Amygdala (tissue), 56 donors: ENCODE measurements at places on chromosomes 12 and 14.

DNA sequence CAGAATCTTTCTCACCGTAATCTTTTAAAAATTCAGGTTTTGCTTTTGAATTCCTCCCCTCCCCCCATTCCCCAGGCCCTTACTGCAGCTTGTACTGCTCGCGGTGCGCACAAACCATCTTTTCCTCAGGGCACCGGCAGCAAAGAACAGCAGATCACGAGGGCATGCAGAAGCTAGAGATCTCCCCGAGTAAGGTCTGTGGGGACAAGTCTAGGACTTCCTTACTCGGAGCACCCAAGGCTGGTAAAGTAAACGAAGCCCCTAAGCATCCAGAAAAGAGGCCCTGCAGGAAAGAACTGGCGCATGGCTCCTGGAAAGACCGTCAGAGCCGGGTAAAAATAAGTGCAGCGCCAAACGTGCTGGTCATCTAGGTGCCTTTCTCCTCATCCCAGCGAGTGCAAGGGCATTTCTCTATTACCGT, 727 bp downstream of the LDHB start:
- DNase-seq: no peak

GRCh38 chr12:31280183-31280582, 45.8 kb downstream of the SINHCAF start:
- DNase-seq: no peak

DNA sequence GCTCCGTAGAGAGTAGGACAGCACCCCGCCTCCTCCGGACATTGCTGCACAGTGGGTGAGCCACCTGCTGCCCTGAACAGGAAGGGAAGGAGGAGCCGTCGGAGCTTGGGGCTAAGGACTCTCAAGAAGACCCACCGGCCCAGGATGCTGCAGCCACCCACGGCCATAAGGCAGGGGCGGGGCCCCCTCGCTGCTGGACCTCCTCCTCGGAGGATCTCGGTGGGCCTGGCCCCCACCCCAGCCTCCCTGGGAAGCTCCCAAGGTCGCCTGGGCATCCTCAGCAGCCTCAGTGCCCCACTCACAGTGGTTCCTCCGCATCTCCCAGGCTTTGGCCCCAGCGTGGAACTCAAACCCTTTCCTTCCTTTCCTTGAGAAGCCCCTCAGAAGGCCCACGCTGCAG, 68.6 kb upstream of the DIO3 start:
- no peak for DNase-seq

GRCh38 chr12:98229540-98229924, 285.9 kb upstream of the TMPO start:
- DNase-seq: no peak

DNA sequence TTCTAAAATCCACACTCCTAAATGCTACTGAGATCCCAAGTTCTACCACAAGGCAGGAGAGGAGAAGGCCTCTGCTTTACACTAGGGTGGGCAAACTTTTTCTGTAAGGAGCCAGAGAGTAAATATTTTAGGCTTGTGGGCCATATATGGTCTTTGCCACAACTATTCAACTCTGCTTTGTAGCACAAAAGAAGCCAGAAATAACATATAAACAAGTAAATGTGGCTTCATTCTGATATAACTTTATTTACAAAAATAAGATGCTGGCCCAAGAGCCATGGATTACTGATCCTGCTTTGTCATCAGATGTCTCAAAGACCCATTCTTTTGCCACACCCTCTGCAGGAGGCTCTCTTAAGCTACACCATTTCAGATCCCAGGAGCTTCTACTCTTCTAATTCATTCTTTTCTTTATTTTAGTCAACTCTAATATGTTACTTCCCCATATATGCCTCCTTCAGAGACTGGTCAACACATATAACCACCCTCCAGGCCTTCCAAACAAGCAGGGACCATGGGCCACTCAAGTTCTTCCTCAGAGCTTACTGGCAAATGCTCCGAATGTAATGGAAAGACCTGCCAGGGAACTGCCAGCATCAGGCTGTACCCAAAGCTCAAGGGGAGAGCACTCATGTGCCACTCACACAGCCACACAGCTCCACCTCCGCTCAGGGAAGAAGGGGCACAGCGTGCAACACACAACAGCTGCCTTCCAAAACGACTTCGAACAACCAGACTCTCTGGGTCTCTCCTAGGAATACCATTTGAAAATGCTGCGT, 15.6 kb downstream of the APPL2 start:
- DNase-seq: no peak

DNA sequence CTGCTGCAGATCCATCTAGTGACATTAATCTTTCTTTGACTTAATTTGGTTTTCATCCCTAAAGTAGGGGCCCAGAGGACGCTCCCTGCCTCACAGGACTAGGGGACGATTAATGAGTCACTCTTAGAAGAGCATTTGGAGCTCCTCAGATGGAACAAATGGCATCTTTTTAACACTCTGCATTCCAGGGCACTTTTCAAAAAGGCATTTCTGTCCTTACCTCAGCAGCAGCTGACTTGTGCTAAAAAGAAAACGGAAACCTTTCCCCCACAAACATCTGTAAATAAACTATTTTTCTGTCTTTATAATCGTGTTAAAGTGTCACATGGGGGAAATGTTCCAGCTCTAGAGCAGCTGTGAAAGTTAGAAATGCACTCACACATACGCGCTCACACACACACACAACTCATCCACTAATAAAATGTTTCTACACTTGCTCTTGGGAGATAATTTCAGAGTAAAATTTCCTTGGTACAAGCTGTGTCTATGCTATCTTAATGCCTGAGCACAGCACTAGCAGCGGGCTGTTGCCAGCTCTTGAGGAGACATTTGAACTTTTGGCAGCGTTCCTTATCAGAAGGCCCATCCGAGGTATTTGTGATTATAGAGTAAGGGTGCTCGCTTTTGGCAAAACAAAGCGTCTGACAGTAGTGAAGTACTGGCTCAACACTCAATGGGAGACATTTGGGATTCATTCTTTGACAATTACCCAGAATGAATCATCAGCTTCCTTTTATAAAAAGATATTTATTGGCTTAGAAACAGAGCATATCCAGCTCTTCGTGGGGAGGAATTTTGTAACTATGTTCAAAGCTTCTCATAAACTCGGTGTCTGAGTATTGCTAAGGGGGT, 141.3 kb downstream of the PLXNC1 start:
- DNase-seq: no peak

GRCh38 chr12:92185052-92185451, 39.4 kb upstream of the BTG1 start:
- no peak for DNase-seq

DNA sequence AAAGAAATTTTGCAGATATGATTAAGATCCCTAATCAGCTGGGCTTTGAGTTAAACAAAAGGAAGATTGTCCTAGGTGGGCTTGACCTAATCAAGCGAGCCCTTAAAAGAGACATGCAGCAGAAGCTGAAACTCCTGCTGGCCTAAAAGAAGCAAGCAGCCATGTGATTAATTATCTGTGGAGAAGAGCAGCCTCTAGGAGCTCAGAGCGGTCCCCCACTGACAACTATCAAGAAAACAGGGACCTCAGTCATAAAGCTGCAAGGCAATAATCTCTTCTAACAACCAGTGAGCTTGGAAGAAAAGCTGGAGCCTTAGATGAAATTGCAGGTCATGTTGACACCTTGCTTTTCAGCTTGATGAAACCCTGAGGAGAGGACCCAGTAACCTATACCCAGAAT, 288.9 kb upstream of the CLEC14A start:
- DNase-seq: no peak

DNA sequence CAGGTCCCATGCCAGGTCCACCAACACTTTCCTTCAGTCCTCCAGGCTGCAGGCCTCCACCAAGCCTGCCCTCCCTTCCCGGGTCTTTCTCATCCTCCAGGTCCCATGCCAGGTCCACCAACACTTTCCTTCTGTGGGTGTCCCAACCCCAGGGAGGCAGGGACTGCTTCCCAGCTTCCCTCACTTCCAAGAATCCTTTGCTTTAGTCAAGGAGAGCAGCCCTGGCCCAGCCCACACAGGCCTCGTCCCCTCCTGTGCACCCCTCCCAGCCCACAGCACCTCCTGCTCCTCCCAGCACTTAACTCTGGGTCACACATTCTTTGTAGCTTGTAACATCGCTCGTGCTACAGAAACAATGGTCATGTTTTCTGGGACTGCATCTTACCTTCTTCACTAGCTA, 72.9 kb downstream of the TESC start:
- DNase-seq: no peak

GRCh38 chr12:7439579-7440505, 4.1 kb downstream of the CD163L1 start:
- DNase-seq: no peak

- no peak for DNase-seq
Observed at GRCh38 chr14:22699801-22700564, 55.8 kb upstream of the OR6J1 start.

DNA sequence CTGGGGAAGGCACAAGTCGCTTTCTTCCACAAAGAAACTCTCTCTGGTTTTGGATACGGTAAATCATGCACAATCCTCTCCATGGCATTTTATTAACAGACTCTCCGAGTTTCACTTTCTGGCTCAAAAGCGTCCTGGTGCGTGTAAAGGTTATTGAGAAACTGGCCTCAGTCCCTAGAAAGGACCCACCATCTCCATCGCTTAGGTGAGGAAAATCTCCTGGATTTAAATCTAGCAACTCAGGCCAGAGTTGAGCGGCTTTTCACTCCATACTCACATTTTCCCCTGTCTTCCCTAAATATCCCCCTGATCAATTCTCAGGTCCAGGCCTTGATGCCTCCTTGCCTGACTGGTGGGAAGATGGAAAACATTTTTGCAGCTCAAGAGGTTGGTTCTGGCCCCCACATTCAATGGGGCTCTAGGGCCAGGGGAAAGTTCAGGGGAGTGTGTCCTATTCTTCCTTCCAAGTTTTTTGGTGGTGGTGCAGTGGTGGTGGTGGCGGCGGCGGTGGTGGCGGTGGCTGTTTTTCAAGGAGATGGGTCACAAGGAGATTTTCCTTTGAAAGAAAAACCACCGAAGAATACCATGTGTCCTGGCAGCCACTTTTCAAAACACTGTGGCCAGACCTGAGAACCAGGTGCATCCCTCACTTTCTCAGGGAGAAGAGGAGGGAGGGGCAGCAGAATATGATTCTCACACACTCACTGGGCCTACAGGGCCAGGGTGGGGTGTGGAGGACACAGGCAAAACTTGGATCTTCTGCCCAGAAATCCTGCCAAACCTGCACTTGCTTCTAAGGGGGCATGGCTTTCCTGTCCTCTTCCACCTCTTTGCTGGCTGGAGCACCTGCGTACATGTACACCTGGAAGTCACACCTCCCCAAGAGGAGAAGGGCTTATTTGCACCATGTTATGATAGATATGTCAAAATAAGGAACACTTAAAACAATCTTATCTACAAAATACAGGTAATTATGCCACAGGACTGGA, 46.7 kb upstream of the PNMA1 start:
- DNase-seq: no peak

DNA sequence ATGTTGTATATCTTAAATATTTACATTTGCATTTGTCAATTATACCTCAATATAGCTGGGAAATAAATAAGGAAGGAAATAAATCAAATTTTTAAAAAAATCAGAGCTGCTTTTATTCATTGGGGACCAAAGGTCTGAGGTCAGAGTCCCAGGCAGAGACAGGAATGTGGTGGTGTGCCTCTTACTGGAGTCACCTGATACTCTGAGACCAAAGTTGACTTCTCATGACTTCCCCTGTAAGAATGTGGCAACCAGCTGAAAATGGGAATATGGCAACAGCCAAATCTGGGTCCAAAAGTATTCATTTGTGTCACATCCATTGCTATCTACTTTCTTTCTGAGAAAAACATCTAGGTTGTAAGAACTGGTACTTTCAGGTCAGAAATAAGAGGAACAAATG, 496.6 kb upstream of the TMPO start:
- DNase-seq: no peak

GRCh38 chr12:53617700-53618099, 8.5 kb downstream of the ATF7 start:
- no peak for DNase-seq

DNA sequence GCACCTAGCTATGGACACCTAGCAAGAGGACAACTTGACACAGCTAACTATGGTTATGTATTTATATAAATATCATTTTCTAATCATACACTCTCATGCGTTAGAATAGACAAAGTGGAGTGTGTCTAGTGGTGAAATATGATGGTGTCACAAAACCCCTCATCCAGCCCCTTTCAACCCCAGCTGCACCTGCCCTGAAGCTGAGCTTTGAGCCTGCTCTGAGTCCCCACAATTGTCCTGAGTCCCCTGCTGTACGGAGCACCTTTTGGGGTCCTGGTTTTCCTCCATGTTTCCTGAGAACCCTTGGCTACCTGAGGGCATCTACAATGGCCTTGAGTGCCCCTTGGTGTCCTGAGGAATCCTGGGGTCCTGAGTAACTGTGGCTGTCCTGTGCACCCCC, 1072.8 kb downstream of the TMEM121 start:
- DNase-seq: no peak

DNA sequence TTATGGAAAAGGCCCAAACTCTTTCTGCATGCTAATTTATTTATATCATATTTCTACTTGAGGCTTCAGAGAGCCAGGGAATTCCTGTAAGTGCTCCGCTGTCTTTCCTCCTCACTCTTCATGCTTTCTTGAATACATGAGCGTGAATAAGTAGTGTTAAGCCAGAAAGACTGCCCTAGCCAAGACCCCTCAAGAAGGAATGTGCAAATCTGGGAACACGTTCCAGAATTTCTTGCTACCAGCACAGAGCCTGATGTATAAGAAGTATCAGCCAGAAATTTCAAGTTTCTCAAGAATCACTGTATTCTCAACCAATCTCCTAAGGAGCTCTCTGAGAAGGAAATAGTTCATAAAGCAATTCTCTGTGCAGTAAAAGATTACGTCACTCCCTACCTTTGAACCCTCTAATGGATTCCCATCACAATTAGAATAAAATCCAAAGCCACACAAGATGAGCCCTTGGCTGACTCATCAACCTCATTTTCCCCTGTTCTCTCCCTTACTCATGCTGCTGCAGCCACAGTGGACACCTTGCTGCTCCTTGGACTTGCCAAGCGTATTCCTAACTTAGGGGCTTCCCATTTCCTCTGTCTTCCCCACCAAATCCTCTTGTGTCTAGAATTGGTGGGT, 6.9 kb upstream of the TSPAN8 start:
- DNase-seq: no peak

DNA sequence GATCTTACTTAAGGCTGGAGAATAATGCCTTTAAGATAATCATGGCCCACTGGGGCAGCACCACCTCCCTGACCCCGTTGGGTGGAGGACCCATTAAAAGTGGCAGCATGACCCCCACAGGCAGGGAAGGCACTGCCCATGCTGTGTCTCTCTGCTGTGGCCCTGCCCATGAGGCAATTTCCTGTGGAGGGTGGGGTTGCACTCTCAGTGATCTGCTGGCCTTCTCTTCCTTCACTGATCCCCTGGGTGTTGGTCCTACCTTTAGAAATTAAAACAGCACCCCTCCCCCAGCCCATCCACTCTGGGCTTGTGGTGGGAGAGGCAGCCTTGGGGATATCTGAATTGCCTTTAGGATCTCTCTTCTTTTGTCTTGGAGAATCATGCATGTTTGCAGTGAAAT, 17.3 kb downstream of the KLRK1 start:
- no peak for DNase-seq

GRCh38 chr14:74429991-74430390, 4.0 kb upstream of the SYNDIG1L start:
- no peak for DNase-seq

- no peak for DNase-seq
Observed at GRCh38 chr14:104700747-104701217, 11.4 kb downstream of the INF2 start.
